ENCODE measurements at places on chromosomes 1 and 21. TPM values are rescaled to one million over a fixed set of nuclear protein-coding genes. Genes with fewer than 3 reads are reported as not detected.

DNA sequence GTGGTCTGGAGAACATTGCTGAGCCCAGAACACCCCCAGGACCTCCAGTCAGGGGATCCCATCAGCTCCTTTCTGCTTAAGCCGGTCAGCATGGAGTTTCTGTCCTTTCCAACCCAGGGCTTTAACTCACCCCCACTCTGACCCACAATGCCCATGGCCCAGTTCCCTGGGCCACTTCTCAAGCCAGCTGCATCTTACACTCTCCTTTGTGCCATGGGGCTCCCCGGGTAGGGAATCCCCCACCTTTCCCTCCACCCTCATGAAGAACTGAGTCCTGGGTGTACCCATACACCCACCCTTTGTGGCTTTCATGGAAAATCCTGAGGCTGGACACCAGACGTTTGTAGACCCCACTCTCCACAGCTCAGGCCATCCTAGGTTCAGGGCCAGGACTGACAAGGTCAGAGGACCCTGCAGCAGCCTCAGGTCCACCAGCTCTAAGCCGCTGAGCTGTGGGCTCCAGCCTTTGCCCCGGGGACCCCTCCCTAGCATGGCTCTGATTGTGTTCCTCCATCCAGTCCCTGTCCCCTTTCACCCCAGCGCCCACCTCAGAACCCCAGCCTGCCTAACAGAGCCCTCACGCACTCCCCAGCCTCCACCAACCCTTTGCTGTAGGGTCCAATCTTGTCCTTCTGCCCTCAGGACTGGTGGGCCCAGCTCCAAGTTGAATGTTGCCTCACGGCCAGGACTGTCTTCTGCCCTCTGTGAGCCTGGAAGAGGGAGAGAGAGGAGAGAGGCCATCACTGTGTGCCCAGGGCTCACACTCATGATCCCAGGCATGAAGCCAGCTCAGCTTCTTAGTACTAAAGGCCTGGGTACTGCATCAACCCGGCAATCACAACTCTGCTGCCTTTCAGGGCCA lies 394.8 kb downstream of the MATN1 start:
- no peak overlapping the region for H3K4me3 ChIP-seq
- DNase-seq = no peak
- H3K27ac ChIP-seq = no peak overlapping the region
- no peaks in the 10 kb centered on the region for H3K27me3 ChIP-seq
- H3K4me1 ChIP-seq = no peaks in the 10 kb centered on the region
- H3K36me3 ChIP-seq = no peaks in the 10 kb centered on the region

DNA sequence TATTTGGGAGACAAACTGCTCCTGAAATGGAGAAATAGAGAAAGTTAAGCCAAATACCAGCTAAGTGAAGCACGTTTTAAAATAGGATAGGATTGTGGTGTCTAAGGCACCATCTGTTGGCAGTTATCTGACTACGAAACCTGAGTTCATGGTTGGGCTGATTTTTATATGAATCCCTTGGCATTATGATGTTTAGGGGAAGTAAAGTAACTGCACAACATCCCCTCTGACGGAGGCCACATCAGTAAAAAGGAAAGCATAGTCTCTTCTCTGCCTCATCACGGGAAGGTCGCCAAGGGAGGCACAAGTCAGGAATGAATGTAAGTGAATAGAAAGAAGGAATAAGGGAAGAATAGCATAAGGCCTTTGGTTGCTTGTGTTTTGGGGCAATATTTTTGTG lies 128.0 kb downstream of the PRRX1 start:
- no peak for DNase-seq
- H3K27ac ChIP-seq = no peak overlapping the region
- H3K4me1 ChIP-seq = peaks cover 3% of the 10 kb centered on the region
- H3K4me3 ChIP-seq = no peak overlapping the region

DNA sequence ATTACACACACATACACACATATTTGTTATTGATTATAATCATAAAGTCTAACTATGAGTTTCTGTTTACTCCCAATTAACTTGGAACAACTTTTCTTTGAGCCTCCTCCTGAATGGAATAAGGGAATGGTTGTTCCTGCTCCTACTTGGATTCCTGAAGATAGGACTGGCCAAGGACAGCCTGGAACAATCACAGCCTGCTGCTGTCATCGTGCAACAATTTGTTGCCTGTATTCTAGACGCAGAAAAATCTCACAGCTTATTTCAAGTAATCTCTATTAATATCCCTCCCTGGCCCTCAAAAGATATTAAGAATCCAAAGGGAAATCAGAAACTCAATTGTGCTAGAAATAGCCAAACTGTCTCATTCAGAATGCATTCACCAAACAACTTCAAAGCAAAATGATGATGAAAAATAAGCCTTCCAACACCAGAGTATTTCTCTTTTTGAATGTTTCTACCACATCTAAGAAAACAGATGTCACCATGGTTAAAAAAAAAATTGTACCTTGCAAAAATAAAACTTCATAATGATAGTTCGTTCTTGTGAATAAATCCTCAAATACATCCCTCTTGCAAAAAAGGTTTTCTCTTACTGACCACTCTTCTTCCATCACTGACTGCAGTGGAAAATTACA lies 30.9 kb downstream of the RCAN1 start:
- H3K27me3 ChIP-seq = no peaks in the 10 kb centered on the region
- no peak for DNase-seq
- no peaks in the 10 kb centered on the region for H3K4me1 ChIP-seq
- H3K36me3 ChIP-seq = no peaks in the 10 kb centered on the region
- H3K4me3 ChIP-seq = no peak overlapping the region
- no peak overlapping the region for H3K27ac ChIP-seq

DNA sequence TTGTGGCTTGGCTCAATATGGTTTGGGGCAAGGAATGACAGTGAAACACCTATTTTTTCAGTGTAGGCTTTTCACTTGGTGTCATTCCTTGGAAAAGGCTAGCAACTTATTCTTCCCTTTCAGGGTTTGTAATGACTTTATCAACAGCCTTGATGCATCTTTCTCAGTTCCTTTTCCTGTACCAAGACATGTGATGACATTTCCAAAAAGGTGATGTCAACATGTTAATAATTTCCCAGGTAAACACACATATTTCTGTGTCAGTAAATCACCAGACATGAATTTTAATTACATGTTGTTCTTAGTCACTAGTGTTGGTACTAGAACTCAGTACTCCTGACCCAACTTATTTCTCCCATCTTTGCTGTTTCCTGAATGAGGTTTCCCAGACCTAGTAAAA lies 37.8 kb upstream of the RRP15 start:
- DNase-seq = no peak
- no peaks in the 10 kb centered on the region for H3K36me3 ChIP-seq
- H3K27ac ChIP-seq = no peak overlapping the region
- no peaks in the 10 kb centered on the region for H3K4me1 ChIP-seq
- H3K4me3 ChIP-seq = no peak overlapping the region

- H3K36me3 ChIP-seq = no peaks in the 10 kb centered on the region
- no peak overlapping the region for H3K27ac ChIP-seq
- DNase-seq = no peak
- no peak overlapping the region for H3K4me3 ChIP-seq
These were observed 15.2 kb downstream of the POGZ start for GRCh38 chr1:151443846-151444782.

GRCh38 chr1:30437059-30437576 lies 286.3 kb downstream of the MATN1 start:
- H3K27ac ChIP-seq = no peak overlapping the region
- H3K4me1 ChIP-seq = no peaks in the 10 kb centered on the region
- H3K4me3 ChIP-seq = no peak overlapping the region
- H3K36me3 ChIP-seq = no peaks in the 10 kb centered on the region
- no peak for DNase-seq
- no peaks in the 10 kb centered on the region for H3K27me3 ChIP-seq

- no peaks in the 10 kb centered on the region for H3K4me1 ChIP-seq
- H3K27ac ChIP-seq = no peak overlapping the region
- H3K36me3 ChIP-seq = no peaks in the 10 kb centered on the region
- H3K27me3 ChIP-seq = no peaks in the 10 kb centered on the region
These were observed 37.4 kb downstream of the FCER1A start for GRCh38 chr1:159339536-159339935.

GRCh38 chr1:180190091-180190490 lies 35.4 kb downstream of the QSOX1 start:
- H3K27ac ChIP-seq = no peak overlapping the region
- H3K27me3 ChIP-seq = no peaks in the 10 kb centered on the region
- no peak for DNase-seq
- no peaks in the 10 kb centered on the region for H3K4me1 ChIP-seq
- no peaks in the 10 kb centered on the region for H3K36me3 ChIP-seq

GRCh38 chr21:32918478-32919120 lies 107.1 kb upstream of the OLIG2 start:
- no peak overlapping the region for H3K27ac ChIP-seq
- H3K4me1 ChIP-seq = peaks cover 6% of the 10 kb centered on the region
- H3K4me3 ChIP-seq = no peak overlapping the region
- H3K36me3 ChIP-seq = no peaks in the 10 kb centered on the region
- no peak for DNase-seq

DNA sequence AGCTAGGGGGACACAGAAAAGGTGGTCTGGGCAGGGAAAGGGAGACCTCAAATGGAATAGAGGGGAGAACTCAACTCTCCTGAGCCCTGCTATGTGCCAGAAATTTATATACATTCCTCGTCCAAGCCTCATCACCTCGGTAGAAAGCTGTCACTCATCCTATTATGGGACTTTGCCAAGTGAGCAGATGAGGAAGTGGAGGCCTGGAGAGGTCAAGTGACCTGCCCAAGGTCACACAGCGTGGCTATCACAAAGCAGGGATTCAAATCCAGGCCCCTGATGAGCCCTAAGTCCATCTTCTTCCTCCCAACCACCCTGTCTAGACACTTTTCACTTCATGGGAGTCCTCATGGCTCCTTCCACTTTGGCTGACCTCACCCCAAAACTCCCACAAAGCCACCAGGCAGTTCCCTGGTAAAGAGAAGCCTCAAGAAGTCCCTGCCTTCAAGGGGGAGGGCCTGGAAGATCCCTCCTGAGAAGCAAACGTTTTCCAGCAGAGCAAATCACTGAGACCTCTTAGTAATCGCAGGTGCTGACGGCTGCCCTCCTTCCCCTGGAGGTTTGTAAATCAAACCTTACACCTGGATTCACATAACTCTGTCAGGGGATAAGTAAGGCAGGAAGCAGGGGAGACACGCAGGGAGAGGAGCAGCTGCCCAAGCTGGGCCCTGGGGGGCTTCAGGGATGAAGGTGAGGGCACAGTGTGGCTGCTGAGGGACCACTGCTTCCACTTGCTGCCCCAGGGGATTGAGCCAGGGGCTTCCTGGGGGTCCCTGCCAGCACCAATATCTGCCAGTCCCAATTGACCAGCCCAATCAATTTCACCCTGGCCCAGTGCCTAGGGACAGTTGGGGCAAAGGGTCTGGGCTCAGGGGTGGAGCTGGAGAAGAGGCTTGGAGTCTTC lies 351.2 kb downstream of the MATN1 start:
- no peaks in the 10 kb centered on the region for H3K27me3 ChIP-seq
- H3K4me3 ChIP-seq = no peak overlapping the region
- H3K4me1 ChIP-seq = no peaks in the 10 kb centered on the region
- H3K27ac ChIP-seq = no peak overlapping the region
- no peaks in the 10 kb centered on the region for H3K36me3 ChIP-seq

- peaks cover under 1% of the 10 kb centered on the region for H3K4me1 ChIP-seq
- no peaks in the 10 kb centered on the region for H3K27me3 ChIP-seq
- H3K4me3 ChIP-seq = no peak overlapping the region
- no peak for DNase-seq
- H3K27ac ChIP-seq = no peak overlapping the region
- no peaks in the 10 kb centered on the region for H3K36me3 ChIP-seq
These were observed 346.7 kb downstream of the NUF2 start for GRCh38 chr1:163668472-163668871.

GRCh38 chr21:27407271-27407670 lies 440.4 kb upstream of the ADAMTS5 start:
- no peaks in the 10 kb centered on the region for H3K36me3 ChIP-seq
- H3K27ac ChIP-seq = peak overlapping the region; percentile 11
- peaks cover 2% of the 10 kb centered on the region for H3K4me1 ChIP-seq
- no peaks in the 10 kb centered on the region for H3K27me3 ChIP-seq
- H3K4me3 ChIP-seq = no peak overlapping the region

- H3K4me1 ChIP-seq = no peaks in the 10 kb centered on the region
- no peak overlapping the region for H3K27ac ChIP-seq
- H3K4me3 ChIP-seq = no peak overlapping the region
- no peak for DNase-seq
- H3K36me3 ChIP-seq = no peaks in the 10 kb centered on the region
- no peaks in the 10 kb centered on the region for H3K27me3 ChIP-seq
These were observed 9.0 kb upstream of the RUNX1 start for GRCh38 chr21:35058058-35058457.

DNA sequence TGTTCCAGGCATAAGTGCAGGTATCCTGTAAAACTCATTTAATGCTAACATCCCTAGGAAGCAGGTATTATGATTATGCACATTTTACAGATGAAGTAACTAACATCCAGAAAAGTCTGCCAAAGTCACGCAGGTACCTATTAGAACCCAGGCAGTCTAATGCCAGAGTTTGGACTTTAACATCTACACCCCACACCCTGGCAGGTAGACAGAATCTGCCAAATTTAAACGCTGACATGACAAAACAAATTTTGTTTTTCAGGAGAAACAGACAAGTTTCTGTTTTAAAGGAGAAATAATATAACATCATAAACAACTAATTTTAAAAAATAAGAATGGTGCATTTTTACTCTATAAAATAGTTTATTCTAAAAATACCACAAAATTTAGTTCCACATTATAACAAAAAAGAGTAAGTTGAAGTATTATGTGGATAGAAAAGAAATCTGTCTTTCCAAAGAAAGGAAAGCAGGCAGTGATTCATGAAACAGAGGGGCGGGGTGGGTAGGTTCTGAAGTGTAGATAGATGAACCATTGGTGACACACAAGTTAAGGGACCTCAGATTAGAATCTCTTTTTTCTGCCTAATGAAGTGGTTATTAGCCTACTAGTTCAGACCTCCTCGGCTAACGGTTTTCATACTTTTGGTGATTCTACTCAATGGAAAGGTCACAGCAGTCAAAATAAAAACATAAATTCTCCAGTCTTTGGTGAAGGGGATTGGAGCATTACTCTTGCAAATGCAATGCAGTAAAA lies 1.7 kb downstream of the ASPM start:
- H3K27ac ChIP-seq = no peak overlapping the region
- H3K27me3 ChIP-seq = no peaks in the 10 kb centered on the region
- H3K4me3 ChIP-seq = no peak overlapping the region
- H3K36me3 ChIP-seq = no peaks in the 10 kb centered on the region
- H3K4me1 ChIP-seq = peaks cover 2% of the 10 kb centered on the region
- no peak for DNase-seq

GRCh38 chr1:168506204-168506819 lies 37.5 kb downstream of the XCL2 start:
- H3K4me1 ChIP-seq = no peaks in the 10 kb centered on the region
- no peaks in the 10 kb centered on the region for H3K36me3 ChIP-seq
- DNase-seq = no peak
- H3K27ac ChIP-seq = no peak overlapping the region

The SEMA4A gene
- 3.7 TPM for total RNA-seq

The HAO2 gene
- total RNA-seq = not detected

The BNIPL gene
- 0.17 TPM for total RNA-seq

The DCST1 gene
- 0.72 TPM for total RNA-seq

The CHI3L1 gene
- not detected for total RNA-seq

The GABRD gene
- not detected for total RNA-seq

The PCSK9 gene
- 0.48 TPM for total RNA-seq

The IFI6 gene
- 32.4 TPM for total RNA-seq
